ENCODE measurements at places on chromosomes 13 and 19.

DNA sequence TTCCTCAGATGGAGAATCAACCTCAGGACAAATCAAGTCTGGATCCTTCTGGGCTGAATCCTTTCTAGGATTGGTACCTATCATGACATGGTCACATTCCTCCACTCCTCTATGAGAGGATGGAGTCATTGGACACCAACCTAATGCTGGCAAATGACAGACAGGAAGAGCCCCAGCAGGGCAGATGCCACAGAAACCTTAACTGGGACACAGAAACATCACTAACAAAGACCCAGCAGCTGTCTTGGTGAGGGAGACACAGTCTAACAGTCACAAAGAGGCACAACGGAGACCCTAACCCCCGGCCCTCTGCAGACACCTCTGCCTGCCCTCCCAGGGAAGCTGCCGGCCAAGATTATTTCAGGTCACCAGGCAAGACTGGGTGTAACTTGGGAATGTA, 2.1 kb downstream of the ANKRD27 start:
- no peak for DNase-seq

GRCh38 chr13:94494026-94494425, 14.5 kb upstream of the DCT start:
- no peak for DNase-seq

- peak; percentile 32 for DNase-seq
Measured at GRCh38 chr19:41531438-41532311, 44.3 kb upstream of the CEACAM21 start.

DNA sequence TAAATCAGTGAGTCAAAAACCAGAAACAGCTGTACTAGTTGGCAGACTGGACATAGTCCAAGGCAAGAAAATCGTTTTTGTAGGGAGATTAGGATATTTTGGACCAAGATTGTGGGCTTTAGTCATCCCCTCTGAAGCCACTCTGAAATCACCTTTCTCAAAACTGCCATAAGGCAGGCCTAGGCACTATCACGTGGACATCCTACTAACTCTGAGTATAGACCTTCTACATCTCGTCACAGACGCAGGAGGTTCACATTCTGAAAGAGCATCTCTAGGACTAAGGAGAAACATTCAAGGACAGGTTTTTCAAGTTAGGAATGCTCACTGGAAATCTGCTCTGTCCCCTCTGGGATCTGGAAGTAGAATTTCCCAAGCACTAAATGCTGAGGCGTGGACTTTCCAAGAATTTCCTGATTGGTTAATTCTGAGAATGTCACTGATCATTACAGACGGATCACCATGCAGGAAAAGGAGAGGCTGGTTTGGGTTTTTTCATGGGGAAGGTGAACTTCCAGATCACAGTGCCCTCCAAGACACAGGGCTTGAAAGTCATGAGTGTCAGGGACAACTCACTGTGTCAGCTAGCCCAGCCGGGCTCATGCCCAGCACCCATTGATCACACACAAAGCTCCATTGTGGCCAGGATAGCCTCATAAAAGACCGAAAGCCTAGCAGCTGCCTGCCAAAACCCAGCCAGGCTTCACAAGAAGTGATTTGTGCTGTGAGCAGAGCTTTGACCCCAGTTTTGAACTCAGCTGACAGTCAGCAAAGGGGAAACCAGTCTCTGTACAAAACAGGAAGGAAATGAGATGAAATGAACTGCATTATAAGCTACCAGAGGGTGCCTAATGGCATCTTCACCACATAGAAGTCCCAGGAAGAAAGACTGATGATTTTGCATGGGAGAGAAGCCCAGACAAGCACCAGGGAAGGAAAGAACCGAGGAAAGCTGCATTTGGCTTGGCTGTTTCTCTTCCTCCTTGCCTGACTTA, 2.7 kb upstream of the RUBCNL start:
- no peak for DNase-seq

GRCh38 chr13:33846303-33847062, 28.5 kb downstream of the RFC3 start:
- DNase-seq = no peak

DNA sequence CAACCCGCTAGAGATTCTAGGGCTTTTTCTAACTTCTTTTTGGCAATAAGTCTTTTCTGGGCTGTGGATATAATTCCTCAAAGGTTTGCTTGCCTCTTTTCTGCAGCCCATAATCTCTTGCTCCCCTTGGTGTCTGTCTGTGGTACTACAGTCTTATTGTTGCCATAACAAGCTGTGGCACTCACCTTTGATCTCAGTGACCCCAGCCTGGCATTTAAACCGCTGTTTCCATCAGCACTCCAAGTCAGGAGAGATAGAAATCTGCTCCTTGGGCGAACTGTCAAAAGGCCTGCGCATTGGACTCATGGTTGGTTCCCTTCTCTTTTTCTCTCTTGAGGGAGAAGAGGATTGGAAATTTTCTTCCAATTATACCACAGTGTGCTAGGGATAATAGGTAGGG, 14.5 kb upstream of the MPHOSPH8 start:
- DNase-seq = no peak

DNA sequence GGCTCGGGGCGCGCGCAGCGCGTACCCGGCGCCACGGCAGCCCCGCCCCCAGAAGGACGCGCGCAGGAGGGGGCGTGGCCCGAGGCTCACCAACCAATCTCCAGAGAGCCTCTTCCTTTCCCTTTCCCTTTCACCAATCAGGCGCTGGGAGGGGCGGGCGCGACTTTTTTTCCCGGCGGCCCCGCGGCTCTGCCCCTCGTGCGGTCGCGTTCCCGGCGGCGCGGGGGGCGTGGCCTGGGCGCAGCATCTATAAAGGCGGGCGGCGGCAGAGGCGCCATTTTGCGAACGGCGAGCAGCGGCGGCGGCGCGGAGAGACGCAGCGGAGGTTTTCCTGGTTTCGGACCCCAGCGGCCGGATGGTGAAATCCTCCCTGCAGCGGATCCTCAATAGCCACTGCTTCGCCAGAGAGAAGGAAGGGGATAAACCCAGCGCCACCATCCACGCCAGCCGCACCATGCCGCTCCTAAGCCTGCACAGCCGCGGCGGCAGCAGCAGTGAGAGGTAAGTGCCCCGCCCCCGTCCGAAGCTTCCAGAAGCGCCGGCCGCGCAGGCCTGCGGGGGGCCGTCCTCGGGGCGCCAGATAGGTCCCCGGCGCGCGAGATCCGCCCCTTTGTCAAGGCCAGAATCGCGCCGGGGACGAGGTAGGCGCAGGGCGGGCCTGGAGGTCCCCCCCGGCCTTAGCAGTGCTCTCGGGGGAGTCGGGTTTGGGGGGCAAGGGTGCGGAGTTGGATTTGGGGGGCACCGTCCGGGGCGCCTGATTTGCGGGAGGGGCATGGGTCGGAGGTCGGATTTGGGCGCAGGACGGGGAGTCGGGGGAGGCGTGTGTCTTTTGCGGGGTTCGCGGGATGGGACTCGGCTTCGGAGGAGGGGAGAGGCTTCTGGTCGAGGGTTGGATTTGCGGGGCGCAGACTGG, 12.5 kb downstream of the PEAK3 start:
- peak; percentile 97 for DNase-seq

DNA sequence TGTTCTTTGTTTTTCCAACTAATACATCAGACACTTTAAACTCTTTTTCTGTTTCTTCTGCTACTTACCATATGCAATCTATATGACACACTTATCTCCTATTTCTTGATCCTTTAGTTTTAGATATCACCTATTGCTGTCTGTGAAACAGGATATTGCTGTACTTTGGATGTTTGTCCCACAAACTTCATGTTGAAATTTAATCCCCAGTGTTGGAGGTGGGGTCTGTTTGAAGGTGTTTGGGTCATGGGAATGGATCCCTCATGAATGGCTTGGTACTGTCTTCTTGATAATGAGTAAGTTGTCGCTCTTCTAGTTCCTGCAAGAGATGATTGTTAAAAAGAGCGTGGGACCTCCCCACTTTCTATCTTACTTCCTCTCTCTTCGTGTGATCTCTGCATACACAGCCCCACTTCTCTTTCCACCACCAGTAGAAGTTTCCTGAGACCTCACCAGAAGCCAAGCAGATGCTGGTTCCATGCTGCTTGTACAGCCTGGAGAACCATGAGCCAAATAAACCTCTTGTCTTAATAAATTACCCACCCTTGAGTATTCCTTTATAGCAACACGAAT, 244.2 kb downstream of the NHLRC3 start:
- DNase-seq = no peak

DNA sequence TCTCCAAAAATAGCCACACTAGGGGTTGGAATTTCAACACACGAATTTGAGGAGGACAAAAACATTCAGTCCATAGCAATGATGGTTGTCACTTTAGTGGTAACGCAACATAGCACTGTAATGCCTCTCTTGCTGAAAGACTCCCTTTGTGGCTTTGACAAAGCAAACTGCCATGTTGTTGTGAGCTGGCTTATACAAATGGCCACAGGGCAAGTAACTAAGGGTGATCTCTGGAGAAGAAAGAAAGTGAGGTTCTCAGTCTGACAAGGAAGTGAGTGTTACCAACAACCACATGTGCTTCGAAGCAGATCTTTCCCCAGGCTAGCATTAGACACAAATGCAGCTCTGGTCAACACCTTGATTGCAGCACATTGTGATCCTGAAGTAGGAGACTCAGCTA, 79.1 kb upstream of the PCDH17 start:
- DNase-seq = no peak

- peak; percentile 77 for DNase-seq
Measured at GRCh38 chr13:43284162-43284561, 260.8 kb downstream of the DNAJC15 start.

GRCh38 chr13:41512441-41512840, 55.1 kb downstream of the RGCC start:
- DNase-seq = no peak

GRCh38 chr13:90445179-90445578, 902.3 kb upstream of the MIR17HG start:
- peak; percentile 97 for DNase-seq

GRCh38 chr13:45120967-45121831, 889 bp downstream of the GTF2F2 start:
- DNase-seq = peak; percentile 17
